GM13977 (cell line): ENCODE measurements at places on chromosomes 5 and 9.

DNA sequence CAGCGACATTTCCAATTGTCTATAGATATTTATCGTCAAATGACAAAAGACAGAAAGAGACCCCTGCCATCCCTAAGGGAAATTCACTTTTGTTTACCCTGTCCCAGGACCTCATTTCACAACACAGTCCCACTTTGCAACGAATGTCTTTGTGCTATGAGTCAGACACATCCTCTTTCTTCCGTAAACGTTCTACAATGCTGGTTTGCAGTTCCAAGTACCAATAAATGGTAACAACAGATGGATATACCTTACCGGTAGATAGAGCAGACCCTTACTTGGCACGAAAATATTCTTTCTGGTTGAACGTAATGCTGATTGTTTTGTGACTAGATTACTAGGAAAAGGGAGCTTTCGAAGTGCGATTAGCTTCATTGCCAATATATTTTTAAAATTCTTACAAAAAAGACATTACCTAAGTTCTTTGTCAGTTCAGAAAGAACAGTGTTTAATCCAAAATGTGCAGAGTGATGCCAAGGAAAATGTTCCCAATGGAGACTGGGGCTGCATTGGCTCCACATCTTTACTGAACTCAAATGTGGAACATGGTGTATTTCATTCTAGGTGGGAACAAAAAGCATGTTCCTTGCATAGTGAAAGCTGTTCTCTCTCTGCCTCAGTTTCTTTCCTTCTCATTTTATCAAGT lies 202.5 kb upstream of the SLC27A6 start:
- no peak for DNase-seq

- DNase-seq, result no peak
These were observed 525 bp upstream of the STPG3 start for GRCh38 chr9:137250329-137251193.

GRCh38 chr9:71704796-71705195 lies 63.5 kb downstream of the CEMIP2 start:
- no peak for DNase-seq

DNA sequence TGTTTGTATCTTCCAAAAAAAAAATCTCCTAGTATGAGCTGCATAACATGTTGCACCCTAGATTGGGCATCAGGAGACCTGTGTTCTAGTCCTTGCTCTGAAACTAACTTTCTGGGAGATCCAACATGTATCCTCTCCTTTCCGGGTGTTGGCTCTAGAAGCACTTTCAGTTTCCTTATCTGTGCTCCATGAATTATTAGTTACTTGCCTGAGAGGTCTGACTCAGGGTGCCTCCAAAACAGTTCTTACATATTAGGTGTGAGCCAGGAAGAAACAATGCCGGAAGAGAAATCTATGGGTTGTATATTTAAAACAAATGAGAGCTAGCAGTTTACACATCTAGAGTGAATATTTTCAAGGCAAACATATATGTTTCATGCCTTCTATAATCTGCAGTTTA lies 36.7 kb upstream of the SLC36A2 start:
- DNase-seq, result no peak

GRCh38 chr9:9612270-9612669 lies 1000.5 kb downstream of the PTPRD start:
- no peak for DNase-seq

GRCh38 chr5:26569241-26569928 lies 469.0 kb downstream of the CDH9 start:
- DNase-seq, result no peak

DNA sequence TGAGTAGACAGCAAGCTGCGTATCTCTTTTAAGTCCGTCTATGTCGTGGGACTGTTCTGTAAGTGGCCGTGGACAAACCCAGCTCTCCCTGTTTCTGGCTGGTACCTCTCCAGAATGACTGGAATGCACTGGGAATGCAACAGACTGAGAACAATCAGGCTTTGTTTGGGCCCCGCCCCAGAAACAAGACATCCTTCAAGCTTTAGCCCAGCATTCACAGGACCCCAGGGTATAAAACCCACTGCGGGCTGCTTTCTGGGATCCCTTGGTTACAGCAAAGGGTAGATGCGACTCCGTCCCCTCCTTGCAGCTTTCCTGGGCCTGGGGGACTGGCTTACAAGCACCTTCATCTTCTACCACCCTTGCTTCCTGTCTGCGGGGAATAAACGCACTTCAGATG lies 45.6 kb upstream of the SPTLC1 start:
- DNase-seq, result no peak

- no peak for DNase-seq
These were observed 27.2 kb downstream of the HSPA4 start for GRCh38 chr5:133079048-133079447.

- DNase-seq, result no peak
These were observed 26.4 kb downstream of the TNFSF15 start for GRCh38 chr9:114779352-114779845.

GRCh38 chr9:72041775-72042194 lies 18.6 kb downstream of the C9orf57 start:
- DNase-seq, result no peak

DNA sequence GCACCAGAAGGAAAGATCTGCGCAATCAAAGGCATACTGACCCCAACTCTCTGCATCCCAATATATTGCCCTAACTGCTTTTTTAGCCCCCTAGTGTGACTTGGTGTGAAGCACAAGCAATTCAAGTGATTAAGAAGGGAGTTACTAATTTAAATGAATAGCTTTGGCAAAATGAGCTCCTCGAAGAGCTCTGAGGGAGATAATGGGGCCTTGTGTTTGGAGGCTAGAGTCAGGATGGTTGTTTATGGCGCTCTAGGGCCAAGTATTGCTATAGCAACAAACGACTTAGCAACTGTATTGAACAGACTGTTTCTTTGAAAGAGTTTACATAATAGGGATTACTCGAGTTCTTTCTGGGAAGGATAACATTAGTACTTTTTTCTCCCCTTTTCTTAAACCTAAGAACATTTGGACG lies 11.5 kb upstream of the C5orf58 start:
- no peak for DNase-seq

GRCh38 chr5:64834611-64835010 lies 65.9 kb downstream of the CWC27 start:
- DNase-seq, result no peak
